ENCODE measurements at places on chromosomes 4 and X.

- no peak for DNase-seq
Observed at GRCh38 chr4:99219479-99219878, 433 bp upstream of the ADH6 start.

- DNase-seq = no peak
Observed at GRCh38 chr4:133130171-133130570, 18.9 kb upstream of the PCDH10 start.

DNA sequence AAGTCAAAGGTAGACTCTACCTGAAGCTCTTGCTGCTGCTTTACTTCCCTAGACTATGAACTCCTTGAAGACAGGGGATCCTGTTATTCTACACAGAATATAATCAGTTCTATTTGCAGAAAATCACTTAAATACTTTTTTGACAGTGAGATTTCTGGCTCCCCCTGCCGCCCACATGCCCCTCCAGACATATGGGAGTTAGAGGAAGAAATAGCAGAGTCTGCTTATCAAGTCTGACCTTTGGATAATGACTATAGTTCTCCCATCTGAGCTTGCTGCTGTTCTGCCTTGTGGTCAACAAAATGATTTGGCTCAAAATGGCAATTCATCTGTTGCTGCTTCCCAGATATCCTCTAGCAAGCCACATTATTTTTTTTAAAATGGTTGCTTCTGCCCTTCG is 101.1 kb downstream of the ENOX2 start:
- DNase-seq = no peak

GRCh38 chr4:24236532-24236931 is 346.7 kb upstream of the PPARGC1A start:
- DNase-seq = no peak

DNA sequence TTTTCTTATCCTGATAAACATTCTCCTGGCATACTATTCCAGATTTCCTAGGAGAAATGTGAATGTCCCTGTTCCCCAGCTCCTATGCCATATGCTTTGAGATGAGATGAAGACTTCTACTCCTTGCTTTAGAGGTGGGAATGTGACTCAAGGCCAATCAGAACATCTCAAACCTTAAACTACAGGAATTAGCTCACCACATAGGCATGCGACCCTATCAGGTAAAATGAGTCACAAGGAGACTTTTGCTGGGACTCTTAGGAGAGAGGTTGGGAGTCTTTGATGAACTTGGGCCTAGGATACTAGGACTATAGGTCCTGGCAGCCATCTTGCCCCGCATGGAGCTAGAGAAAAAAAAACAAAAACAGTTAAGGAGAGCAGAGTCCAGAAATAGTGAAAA is 5.8 kb upstream of the USO1 start:
- DNase-seq = no peak

GRCh38 chr4:81136161-81136905 is 78.7 kb downstream of the PRKG2 start:
- DNase-seq = no peak

- DNase-seq = no peak
Observed at GRCh38 chr4:106583567-106583966, 215.0 kb upstream of the GIMD1 start.

DNA sequence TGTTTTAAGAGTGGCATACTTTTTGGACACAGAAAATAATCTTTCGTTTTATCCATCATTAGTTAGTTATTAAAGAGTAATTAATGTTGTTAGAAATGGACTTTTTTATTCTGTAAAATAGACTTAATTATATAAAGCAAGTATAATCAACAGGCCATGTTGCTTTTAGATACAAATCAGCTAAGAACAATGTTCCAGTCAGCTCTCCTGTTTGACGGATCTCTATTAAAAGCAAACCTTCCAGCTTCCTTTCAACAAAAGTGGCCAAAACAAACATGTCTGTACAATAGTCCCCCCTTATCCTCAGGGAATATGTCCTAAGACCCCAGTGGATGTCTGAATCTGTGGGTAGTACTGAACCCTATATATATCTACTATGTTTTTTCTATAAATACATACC is 4.9 kb upstream of the SLC10A4 start:
- DNase-seq = no peak

DNA sequence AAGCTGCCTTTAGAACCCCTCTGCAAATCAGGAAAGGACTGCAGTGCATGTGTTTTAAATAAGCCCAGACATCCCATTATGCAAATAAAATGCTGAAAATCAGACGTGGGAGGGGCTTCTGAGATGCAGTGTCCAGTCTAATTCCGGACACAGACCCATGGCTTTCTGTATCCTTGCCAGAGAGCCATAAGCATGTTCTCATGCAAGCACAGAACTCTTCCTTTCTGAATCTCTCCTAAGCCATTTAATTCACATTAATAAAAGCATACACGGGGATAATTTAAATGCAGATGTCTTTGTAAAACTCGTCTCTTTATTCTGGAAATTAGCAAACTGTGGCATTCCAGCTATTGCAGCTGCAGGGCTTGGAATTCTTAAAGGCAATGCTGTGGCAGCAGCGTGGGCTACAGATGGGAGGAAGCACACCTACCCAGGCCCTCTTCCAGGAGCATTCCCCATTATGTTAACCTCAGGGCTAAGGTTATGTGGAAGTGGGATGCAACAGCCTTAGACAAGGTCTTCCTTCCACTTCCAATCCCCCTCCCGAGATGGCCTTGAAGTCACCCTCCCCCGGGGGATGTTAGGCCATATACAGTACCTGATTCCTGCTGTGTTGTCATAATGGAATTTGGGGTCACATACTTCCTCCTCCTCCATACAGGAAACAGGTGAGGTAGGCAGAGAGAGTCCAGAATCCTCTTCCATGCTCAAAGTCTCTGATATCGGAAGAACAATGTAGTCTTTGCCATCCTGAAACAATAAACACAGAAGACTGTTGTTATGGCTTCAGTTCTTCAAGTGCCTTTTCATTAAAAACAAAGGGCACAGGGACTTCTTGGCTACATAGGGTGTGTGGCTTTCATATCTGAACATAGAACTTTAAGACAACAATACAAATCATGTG is 38.1 kb downstream of the KDR start:
- no peak for DNase-seq

- no peak for DNase-seq
Observed at GRCh38 chr4:169256101-169256612, 14.6 kb downstream of the SH3RF1 start.

- DNase-seq = no peak
Observed at GRCh38 chrX:97524340-97524739, 640.6 kb downstream of the RPA4 start.

GRCh38 chr4:117768610-117769009 is 265.7 kb upstream of the NDST3 start:
- no peak for DNase-seq

- DNase-seq = no peak
Observed at GRCh38 chr4:78162821-78163220, 105.7 kb downstream of the FRAS1 start.

GRCh38 chr4:37304612-37305011 is 60.1 kb downstream of the NWD2 start:
- no peak for DNase-seq

GRCh38 chr4:62531731-62532130 is 1331.6 kb downstream of the ADGRL3 start:
- DNase-seq = no peak

- DNase-seq = no peak
Observed at GRCh38 chr4:4696530-4696929, 154.7 kb upstream of the STX18 start.

- DNase-seq = no peak
Observed at GRCh38 chr4:79421483-79421882, 13.5 kb upstream of the GK2 start.

GRCh38 chr4:47415719-47416118 is 47.8 kb downstream of the COMMD8 start:
- DNase-seq = no peak

GRCh38 chr4:82644734-82645126 is 82.9 kb upstream of the TMEM150C start:
- no peak for DNase-seq

- DNase-seq = no peak
Observed at GRCh38 chrX:97847885-97848679, 964.4 kb downstream of the RPA4 start.

GRCh38 chrX:105648732-105649131 is 173.6 kb upstream of the NRK start:
- DNase-seq = no peak

- no peak for DNase-seq
Observed at GRCh38 chr4:155383541-155383940, 6.8 kb upstream of the MAP9 start.

GRCh38 chr4:17580969-17581368 is 4.0 kb downstream of the LAP3 start:
- DNase-seq = no peak

GRCh38 chr4:42048394-42048793 is 58.1 kb downstream of the SLC30A9 start:
- no peak for DNase-seq

GRCh38 chr4:153233761-153234371 is 29.6 kb downstream of the TRIM2 start:
- DNase-seq = no peak

DNA sequence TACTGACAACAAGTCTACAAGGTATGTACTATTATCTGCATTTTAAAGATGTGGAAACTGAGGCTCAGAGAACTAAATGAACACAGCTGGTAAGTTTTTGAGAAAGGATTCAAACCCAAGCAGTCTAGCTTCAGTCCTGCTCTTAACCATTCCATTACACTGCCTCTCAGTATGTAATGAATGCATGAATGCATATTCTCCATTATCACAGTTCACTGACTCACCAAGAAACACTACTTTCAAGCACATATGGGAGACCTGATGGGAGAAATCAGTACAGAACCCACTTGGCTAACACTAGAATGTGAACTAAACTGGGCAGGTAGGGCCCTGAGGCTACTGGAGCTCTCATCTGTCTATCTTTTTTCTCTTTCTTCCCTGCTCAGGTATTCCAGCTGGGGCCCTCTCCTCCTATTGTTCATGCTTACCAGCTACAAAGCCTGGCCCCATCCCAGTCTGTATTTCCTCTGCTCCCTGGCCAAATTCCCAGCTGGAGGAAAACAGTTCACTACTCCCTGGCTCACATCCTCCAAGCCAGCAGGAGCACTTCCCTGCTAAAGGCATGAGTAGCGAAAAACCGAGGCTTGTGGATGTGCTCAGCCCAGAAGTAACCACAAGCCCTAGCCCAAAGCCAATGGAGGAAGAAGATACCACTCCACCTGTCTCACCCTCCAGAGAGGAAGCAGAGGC is 178.2 kb upstream of the ARHGEF9 start:
- DNase-seq = no peak

- DNase-seq = no peak
Observed at GRCh38 chr4:125917559-125917958, 602.8 kb downstream of the FAT4 start.

DNA sequence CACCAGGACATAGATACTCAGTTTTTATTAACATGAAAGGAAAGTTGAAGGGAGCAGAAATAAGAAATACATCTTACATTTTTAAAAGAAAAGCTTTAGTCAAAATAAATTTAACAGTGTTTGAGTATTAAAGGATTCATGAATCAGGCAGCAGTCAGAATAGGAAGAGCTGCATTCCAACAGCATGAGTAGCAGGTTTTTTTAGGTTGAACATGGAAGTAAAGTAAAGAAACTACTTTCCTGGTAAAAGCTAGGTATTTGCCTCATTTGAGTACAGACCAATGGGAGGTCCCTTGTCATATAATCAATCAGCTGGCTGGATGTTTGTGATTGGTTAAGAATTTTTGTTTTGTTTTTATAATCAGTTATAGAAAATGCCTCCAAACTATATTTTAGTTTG is 645.9 kb upstream of the INTU start:
- no peak for DNase-seq

GRCh38 chr4:101451086-101451485 is 103.8 kb upstream of the PPP3CA start:
- no peak for DNase-seq

GRCh38 chr4:152073351-152074087 is 312.7 kb upstream of the GATB start:
- DNase-seq = no peak

GRCh38 chr4:10461091-10461849 is 4.0 kb upstream of the ZNF518B start:
- peak; percentile 45 for DNase-seq

DNA sequence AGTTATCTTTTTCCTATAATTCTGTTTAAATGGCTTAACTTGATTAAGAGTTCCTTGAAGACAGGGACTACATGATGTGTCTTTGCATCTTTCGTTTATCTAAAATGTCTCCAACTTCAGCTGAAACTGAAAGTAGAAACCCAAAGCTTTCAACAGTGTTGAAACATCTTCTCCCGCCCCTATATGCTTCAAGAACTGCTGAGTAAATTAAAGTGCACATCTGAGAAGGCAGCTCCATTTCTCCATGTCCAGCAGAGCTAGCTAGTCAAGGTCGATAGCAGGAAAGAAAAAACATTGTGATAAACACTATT is 185.7 kb upstream of the TBL1X start:
- no peak for DNase-seq

GRCh38 chr4:144518181-144518895 is 127.6 kb upstream of the HHIP start:
- DNase-seq = no peak

GRCh38 chr4:164207460-164207859 is 546.5 kb upstream of the SMIM31 start:
- DNase-seq = no peak

DNA sequence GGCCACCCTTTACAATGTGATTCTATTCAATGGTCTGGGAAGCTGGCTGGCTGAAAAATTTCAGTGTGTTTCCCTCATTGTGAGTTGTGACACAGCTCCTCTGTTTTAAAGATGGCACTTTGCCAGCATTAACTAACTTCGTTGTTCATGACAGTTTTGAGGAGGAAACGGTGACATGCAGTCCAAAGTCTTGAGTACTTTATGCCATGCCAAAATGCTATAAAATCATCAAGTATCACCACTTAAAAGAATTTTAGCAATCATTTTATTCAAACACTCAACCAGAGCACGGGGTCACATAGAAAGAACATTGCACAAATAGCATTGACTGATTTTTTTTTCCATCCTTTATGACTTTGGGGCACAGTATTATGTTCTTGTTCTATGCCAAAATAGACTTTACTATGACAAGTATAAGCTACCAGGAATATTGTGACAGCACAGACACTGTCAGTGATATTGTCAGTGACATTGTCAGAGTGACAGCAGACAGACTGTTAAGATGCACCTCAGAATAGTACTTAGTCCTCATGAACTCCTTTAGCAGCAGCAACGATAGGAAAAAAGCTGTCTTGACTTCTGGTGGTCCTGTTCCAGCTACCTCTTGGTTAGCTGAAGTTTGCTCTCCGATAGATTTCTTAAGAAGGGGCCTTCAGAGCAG is 46.7 kb downstream of the CXCL13 start:
- no peak for DNase-seq

DNA sequence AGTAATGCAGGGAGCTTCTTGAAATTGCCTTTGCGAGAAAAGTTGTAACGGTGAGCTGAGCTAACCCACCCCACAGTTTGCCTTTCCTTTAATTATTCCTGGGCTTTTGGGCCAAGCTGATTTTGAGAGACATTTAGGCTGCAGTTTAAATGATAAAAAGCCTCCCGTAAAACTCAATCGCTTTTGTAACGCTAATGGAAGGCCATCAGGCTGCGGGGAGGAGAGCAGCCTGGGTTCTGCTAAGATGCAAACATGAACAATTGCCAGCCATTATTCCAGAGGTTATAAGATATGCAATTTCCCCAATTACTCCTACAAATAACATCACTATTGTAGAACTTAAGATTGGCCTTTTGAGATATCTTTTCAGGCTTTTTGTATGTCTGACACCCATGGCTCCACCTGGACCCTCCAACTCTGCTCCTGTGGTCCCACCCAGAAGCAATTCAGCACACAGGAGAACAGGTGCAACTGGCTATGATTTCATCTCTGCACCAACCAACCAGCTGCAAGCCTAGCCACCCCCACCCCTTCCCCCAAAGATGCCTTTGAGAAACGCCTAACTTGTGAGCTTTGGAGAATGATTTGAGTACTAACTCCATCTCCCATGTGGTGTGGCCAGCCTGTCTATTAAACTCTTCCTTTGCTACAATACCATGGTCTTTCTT is 108.2 kb upstream of the FAM9C start:
- no peak for DNase-seq
